ENCODE measurements at places on chromosomes 4 and X. TPM values are rescaled to one million over a fixed set of nuclear protein-coding genes. Genes with fewer than 3 reads are reported as not detected.

DNA sequence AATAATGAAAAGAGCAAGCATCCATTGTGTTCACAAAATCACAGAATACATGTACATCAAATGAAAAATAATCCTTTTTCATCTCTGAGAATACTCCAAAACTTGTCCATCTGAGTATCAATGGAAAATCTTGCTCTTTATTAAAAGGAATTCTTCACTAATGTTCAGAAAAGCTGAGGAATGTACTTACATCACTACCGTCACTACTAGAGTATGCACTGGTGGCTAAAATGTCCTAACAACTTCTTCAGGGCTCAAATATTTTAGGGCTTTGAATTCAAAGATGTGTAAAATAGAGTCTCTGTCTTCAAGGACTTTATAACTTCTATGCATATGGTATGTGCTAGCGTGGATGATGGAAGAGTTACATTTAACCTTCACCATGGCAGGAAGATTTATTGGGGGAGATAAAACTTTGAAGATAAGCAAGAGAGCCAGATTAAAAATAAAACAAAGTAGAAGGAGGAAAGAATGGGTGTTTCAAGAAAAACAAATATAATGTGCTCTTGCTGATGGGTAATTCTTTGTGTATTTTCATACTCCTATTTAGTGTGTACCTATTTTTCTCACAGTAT is 55.1 kb downstream of the DMD start:
- DNase-seq: no peak

DNA sequence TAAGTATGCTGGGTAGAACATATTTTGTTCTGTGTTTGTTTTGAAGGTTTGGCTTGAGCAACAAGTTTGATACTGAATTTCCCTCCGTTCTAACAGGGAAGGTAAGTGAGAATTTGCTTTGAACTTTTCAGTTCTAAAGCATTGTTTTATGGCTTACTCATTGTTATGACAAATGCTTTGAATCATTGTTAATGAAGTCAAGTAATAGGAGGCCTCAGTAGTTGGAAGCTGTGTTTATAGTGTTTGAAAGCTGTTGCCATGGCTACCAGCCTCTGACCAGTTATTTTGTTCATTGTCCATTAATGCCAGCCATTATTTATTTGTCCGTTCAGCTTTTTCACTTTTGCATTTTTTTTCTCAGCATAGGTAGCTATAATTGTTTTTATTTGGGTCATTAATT is 14.4 kb downstream of the CHIC1 start:
- no peak for DNase-seq

The ABLIM2 gene
- total RNA-seq: 28.5 TPM

- no peak for DNase-seq
Measured at GRCh38 chr4:85508654-85509053, 33.7 kb downstream of the ARHGAP24 start.

DNA sequence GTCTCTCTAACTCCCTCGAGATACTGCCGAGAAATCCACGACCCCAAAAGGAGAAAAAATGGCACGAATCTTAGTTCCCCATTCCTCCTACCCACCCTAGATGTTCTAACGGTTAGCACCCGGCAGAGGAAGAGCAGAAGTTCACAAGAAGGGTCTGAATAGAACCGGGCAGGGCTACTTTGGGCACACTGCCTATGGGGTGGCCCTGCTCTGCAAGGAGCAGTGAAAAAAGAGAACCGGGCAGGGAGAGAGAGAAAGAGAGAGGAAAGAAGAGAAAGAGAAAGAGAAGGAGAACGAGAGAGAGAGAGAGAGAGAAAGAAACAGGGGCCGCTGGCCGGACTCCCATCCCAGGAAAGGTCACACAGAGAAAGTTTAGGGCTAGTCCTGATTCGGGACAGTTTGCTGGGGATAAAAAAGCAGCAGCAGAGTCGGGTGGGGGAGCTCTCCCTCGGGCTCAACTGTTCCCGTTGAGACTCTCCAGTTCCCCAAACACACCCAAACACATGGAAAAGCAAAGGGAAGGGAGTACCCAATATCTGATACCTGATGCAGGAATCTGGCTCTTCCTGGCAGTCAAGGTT is 468 bp downstream of the GLA start:
- no peak for DNase-seq

DNA sequence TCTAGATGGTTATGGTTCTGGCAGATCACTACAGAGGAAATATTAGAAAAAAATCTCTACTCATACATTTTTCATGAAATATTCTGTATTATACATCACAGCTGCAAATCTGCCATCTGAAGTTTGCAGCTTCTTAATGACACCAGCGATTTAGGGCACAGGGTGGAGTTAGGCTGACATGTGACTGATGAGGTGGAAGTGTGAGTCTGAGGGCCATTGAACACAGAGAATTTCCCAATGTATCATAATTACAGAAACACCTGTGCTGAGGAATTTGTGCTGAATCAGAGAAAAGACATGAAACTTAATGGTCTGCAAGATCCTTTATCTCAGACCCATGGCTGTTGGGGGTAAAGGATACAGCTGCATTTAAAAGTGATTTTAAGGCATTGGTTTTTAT is 2025.6 kb upstream of the AGA start:
- DNase-seq: no peak

DNA sequence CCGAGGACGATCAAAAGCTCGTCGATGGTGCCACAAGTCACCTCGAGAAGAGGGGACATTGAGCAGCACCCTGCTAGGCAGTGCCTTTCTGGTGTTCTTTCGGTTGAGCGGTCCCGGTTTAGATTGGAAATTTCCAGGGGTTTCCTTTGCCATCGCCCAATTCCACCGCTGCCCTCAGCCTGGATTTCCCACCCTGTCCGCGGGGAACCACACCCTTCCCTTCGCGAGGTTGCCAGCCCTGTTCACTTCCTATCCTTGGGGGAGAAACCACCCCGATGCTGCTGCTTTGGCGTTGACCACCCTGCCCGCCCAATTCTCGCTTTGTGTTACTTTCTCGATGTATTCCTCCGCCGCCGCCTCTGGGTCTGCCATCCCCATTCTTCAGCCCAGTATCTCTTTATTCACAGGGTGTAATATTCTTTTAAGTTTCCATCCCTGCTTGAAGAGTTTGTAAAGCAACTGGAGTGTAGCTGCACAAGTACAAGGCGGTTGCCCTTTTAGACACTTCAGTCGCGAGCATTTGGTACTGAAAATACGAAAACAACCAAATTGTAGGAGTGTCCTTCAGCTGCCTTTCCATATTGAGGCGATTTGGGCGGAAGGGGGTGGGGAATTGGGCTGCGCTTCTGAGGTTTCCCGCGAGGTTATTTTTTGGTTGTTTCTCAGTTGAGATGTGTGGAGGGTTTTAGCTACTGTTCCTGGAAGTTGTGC is 1.1 kb downstream of the OGT start:
- DNase-seq: no peak

The CPZ gene
- total RNA-seq: 1.8 TPM

DNA sequence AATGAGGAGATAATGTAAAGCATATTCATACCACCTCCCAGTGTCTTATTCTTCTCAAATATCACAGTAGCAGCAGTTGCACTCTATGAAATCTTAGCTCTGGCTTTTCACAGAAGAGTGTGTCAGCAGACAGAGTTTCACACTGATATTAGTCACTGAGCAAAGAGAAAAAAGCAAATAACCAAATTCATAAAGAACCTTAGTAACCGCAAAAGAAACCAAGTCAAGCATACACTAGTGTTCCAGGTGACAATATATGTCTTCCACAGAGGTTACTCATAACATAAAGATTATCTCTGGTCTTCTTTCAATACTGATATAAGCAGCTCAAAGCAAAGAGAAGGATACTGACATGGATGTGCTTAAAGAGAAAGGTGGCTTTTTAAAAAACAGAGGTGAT is 181.7 kb upstream of the EDNRA start:
- DNase-seq: no peak

The GCNA gene
- 0.65 TPM for total RNA-seq

DNA sequence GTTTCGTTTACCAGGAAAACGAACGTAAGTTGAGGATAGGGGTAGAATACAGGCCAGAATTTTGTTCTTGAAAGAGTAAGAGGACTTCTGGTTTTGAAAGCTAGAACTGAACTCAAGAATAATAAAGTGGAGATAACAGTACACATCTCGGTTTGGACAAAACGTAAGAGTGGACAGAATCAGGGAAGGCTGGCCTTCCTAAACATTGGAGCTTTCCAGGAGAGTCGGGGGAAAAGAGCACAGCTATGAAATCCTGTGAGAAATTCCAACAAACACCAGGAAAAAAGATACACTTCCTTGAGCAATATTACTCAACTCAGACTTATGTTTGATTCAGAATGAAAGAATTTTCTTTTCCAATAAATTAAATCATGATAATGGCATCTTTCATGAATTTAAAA is 1.2 kb downstream of the CTSO start:
- DNase-seq: no peak

The TMEM271 gene
- total RNA-seq: 0.19 TPM

DNA sequence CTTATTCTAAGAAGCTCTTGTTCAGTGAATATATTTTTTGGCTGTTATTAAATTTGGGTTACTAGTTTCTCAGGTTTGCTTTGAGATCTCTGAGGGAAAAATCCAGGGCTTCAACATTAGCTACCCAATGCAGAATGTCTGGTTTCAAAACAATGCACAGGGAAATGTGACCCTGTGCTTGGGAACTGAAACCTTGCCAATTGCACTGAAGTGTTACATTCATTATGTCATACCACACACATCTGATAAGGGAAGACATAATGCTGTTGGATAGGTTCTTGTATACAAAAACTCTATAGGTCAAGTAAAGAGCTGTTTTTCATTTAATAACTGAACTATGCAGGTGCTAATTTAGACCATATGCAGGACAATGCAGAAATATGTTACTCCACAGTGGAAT is 345.3 kb upstream of the BMP3 start:
- no peak for DNase-seq

The ASB12 gene
- not detected for total RNA-seq

The ZIC3 gene
- total RNA-seq: not detected

DNA sequence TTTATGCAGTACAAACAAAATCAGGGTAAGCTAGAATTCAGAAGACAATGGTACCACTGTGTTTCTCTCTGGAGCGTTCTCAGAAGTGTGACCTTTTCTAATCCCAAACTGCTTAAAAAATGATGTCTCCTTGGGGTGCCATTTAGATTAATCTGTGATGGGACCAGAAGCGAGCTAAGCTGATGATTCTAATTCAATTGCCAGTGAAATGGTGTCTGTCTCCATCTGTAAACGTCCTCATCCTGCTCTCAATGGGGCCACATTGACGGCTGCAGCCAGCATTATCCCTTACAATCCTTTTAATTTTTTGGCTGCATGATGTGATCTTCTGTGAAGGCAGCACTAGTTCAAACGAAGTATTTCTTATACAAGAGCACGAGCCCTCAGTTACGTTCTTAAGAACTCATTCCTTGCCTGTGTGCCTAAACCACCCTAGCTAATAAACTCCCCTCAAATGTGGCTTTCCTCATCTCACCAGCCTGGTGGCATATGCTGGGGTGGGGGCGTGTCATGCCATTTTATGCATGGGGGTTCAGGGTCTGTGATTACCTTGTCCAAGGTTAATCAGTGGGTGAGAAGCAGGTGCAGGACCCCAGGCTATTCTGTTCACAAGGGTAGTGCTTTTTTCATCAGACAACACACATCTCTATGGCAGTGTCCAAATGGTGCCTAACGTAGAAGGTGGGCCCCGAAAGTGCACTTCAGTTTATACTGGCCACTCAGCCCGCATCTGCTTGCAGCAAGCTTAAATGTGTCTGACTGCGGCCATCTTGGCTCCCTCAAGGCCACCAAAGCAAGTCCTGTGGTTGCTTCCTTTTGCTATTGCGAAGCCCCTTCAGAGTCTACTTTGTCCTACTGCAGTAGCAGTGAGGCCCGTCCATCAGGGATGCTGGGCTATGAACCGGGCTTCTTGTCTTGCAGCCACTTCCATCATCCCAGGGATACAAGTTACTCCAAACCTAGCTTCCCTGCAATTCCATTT is 45.7 kb upstream of the SLC2A9 start:
- no peak for DNase-seq

GRCh38 chrX:40694802-40695201 is 40.5 kb downstream of the MED14 start:
- DNase-seq: no peak

DNA sequence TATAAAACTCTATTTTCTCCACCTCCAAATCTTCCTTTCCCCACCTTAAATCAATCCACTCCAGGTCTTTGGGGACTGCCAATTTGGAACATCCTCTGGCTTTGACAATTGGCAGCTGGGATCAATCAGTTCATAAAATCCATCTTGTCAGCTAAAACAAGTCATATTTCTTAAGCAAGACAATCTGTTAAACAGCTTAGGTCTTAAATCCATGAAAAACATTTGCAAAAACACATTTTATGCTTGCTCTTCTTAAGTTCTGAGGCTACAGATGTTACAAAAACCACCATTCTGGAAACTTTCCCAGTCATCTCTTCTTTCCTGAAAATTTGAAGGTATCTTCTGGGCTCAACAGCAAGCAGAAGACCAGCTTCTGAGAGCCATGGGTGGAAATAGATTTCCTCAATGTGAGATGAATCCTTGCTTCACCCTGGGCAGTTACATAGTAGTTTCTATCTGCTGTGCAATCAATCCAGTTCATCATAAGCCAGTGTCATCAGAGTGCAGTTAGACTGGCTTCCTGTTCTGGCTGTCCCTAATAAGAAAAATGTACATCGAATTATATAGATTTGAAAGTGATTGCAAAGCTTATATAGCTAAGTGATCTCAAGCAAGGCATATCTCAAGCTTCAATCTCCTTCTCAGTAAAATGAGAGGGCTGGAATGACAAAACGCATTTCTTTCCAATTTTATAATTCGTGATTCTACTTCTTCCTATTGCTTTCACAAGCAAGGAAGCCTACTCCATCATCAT is 402.7 kb upstream of the INTU start:
- no peak for DNase-seq

DNA sequence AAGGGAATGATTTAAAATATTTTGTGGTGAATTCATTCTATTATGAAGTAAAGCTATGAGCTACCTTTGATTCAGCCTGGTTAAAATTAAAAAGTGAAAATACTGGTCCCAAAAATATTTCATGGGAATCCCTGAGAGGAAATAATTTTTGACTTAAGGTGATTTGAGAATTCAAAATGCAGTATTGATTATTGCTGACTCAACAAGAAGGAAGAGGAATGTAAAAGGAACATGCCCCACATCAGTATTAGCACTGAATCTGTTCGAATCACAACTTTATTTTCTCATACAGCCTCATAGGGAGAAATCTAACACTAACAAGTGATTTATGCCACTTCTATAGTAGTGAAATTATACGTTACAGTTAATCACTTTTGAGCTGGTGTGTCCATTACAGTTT is 27.7 kb downstream of the EIF2S3 start:
- DNase-seq: no peak

The SNCA gene
- 19.0 TPM for total RNA-seq

DNA sequence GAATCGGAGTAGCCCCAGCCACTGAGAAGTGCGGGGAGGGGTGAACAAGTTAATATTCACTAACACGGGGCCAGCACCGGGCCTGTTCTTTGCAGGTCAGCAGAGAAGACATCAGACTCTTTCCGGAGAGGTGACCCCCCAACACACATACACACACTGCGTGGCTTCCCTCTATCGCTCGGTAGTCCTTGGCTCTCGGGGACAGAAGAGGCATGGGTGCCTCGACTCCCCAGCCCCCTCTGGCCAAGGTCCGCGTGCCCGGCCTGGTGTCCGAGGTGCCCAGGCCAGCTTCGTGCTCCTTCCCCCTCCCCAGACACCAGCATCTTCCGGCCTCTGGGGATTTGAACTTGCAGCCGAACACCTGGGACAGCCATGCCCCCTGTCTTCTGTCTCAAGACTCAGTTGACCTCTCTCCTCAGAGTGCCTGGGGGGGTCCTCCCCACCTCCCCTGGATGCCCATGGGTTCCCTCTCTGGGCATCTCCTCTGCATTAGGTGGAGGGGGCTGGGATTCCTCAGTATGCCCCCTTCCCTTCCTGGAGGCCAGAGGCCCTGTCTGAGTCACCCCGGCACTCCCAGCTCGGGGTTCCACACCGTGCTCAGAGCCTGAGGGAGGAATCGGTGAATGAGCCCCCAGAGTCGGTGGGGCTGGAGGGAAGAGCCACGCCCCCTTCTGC is 104.5 kb downstream of the SORCS2 start:
- DNase-seq: no peak

The NRK gene
- total RNA-seq: 7.6 TPM
